Sigmoid colon (tissue), 7 donors: ENCODE measurements at places on chromosomes 6 and 20. TPM values are rescaled to one million over a fixed set of nuclear protein-coding genes. Genes with fewer than 3 reads are reported as not detected.
A peak's percentile ranks its signal among the peaks of the same experiment; 100 is the strongest.

DNA sequence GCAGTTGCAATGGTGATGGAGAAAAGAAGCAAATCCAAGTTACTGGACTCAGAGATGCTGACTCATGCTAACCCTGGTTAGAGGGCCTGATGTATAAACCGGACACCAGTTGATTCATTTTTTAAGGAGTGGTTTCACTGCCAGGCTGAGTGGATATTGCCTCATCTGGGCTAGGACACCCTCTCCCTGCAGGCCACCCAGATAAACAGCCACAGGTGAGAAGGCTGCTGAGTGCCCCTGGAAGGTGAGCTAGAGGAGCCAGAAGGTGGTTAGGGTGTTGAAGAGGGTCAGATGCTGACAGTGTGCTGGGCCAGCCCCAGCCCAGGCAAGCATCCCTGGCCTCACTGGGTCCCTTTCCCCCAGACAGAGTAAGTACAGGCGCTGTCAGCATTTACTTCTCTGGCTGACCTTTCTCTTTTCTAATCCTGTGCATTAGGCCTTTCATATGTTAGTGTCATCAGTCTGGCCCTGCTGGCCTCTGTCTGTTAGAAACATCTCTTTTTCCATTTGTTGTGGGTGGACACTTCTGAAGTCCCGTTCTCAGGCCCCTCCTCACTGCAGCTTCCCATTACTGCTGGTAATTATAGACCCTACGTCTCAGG, 13.5 kb downstream of the EPB41L1 start:
- no peaks in the 10 kb centered on the region for H3K36me3 ChIP-seq
- DNase-seq = no peak
- no peak overlapping the region for H3K27ac ChIP-seq
- no peak overlapping the region for H3K4me3 ChIP-seq
- no peaks in the 10 kb centered on the region for H3K27me3 ChIP-seq

Gene HLA-DMB
- total RNA-seq = 25.3 TPM

Gene NT5E
- total RNA-seq = 21.7 TPM

Gene OPRM1
- total RNA-seq = 3.3 TPM

GRCh38 chr6:153013438-153013837, 10.9 kb upstream of the MTRF1L start:
- no peak overlapping the region for H3K27ac ChIP-seq
- DNase-seq = no peak
- no peaks in the 10 kb centered on the region for H3K36me3 ChIP-seq
- H3K27me3 ChIP-seq = no peaks in the 10 kb centered on the region
- no peaks in the 10 kb centered on the region for H3K4me1 ChIP-seq
- no peak overlapping the region for H3K4me3 ChIP-seq

DNA sequence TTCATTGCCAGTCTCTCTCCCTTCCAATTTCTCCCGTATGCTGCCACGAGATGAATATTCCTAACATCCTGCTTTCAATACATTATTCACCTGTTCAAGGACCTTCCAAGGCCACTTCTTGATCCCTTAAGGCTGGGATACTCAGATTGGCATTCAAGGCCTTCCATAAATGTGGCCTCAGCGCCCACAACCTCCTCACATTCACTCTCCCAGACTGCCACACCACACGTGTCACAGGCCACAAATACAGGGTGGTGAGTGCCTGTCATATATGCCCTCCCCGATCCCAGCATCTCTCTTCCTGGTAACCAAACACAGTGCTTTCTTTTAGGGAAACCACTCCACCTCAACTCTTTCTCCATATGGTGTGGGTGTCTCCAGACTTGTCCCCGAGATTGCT, 55.5 kb downstream of the TTI1 start:
- no peak overlapping the region for H3K27ac ChIP-seq
- H3K4me1 ChIP-seq = no peaks in the 10 kb centered on the region
- no peak for DNase-seq
- peaks cover 3% of the 10 kb centered on the region for H3K36me3 ChIP-seq

GRCh38 chr6:80959034-80959433, 793.4 kb downstream of the TENT5A start:
- no peak overlapping the region for H3K27ac ChIP-seq
- no peaks in the 10 kb centered on the region for H3K27me3 ChIP-seq
- no peaks in the 10 kb centered on the region for H3K36me3 ChIP-seq
- peaks cover 10% of the 10 kb centered on the region for H3K4me1 ChIP-seq

Gene VSX1
- not detected for total RNA-seq

DNA sequence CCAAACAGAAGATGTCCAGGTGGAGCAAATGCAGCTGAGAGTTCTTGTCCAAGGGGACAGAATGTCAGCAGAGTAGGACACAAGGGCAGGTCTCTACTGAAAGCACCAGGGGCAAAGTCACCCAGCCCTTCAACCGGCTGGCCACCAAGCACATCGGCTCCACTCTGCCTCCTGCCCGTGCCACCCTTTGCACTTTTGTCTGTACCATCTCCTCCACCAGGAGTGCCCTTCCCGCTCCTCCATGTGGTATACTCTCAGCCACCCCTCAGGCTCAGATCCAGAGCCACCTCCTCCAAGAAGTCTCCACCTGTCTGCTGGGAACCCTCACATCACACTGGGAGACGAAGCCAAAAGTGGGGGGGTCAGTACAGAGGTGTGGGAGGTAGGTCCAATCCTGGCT, 4.1 kb upstream of the HSPA12B start:
- H3K36me3 ChIP-seq = no peaks in the 10 kb centered on the region
- peaks cover 15% of the 10 kb centered on the region for H3K27me3 ChIP-seq
- peak overlapping the region; percentile 41 for H3K27ac ChIP-seq
- DNase-seq = no peak
- peaks cover 8% of the 10 kb centered on the region for H3K4me1 ChIP-seq

- H3K27me3 ChIP-seq = peaks cover 4% of the 10 kb centered on the region
- no peak for DNase-seq
- no peaks in the 10 kb centered on the region for H3K4me1 ChIP-seq
- no peak overlapping the region for H3K27ac ChIP-seq
- peaks cover 22% of the 10 kb centered on the region for H3K36me3 ChIP-seq
Measured at GRCh38 chr6:170407200-170407599, 100.6 kb downstream of the FAM120B start.

Gene DEFB132
- total RNA-seq = not detected

- H3K27me3 ChIP-seq = no peaks in the 10 kb centered on the region
- H3K27ac ChIP-seq = no peak overlapping the region
- no peaks in the 10 kb centered on the region for H3K4me1 ChIP-seq
- H3K36me3 ChIP-seq = no peaks in the 10 kb centered on the region
Measured at GRCh38 chr20:58868795-58869194, 16.3 kb downstream of the GNAS start.

Gene PRKN
- total RNA-seq = 9.7 TPM

DNA sequence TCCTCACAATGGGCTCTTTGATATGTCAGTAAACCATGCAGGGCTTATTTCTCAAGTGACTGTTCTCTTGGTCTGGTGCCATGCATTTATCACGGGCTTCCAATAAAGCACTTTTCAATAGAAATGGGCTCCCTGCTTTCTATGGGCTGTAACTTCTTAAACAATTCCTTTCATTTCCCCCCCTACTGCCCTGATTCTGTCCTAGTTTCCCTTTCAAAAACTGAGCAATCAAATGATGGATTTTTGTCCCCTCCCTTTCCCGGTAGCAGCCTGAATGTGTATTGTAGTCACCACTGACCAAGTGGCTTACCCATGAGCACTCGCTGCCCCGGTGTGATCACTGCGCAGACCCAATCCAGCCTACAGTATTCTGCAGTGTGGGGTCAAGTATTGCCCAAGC, 13.9 kb downstream of the RPS10 start:
- H3K27ac ChIP-seq = no peak overlapping the region
- H3K4me3 ChIP-seq = no peak overlapping the region
- H3K27me3 ChIP-seq = no peaks in the 10 kb centered on the region

- no peaks in the 10 kb centered on the region for H3K4me1 ChIP-seq
- no peaks in the 10 kb centered on the region for H3K27me3 ChIP-seq
- H3K36me3 ChIP-seq = no peaks in the 10 kb centered on the region
- no peak for DNase-seq
- no peak overlapping the region for H3K27ac ChIP-seq
Measured at GRCh38 chr6:154901876-154902552, 93.1 kb upstream of the TIAM2 start.

GRCh38 chr6:21801446-21802174, 208.1 kb downstream of the SOX4 start:
- no peak for DNase-seq
- H3K27ac ChIP-seq = no peak overlapping the region
- no peaks in the 10 kb centered on the region for H3K27me3 ChIP-seq
- H3K36me3 ChIP-seq = no peaks in the 10 kb centered on the region
- peaks cover 12% of the 10 kb centered on the region for H3K4me1 ChIP-seq
- H3K4me3 ChIP-seq = no peak overlapping the region

Gene RUNX2
- 4.3 TPM for total RNA-seq

Gene TAAR6
- total RNA-seq = not detected

Gene FAM83C
- not detected for total RNA-seq

Gene ZHX3
- 39.2 TPM for total RNA-seq

DNA sequence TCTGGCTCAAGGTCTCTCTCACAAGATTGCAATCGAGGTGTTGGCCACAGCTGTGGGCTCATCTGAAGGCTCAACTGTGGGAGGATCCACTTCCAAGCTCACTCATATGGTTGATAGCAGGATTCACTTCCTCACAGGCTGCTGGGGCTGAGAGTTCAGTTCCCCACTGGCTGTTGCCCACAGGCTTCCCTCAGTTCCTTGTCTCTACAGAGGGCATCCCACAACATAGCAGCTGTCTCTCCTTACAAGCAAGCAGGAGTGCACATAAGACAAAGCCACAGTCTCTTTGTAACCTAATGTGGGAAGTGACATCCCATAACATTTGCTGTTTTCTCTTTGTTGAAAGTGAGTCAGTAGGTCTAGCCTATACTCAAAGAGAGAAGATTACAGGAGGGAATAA, 14.0 kb downstream of the SPATS1 start:
- no peak for DNase-seq
- no peaks in the 10 kb centered on the region for H3K4me1 ChIP-seq
- no peaks in the 10 kb centered on the region for H3K27me3 ChIP-seq
- H3K4me3 ChIP-seq = no peak overlapping the region

Gene MAS1
- total RNA-seq = not detected

DNA sequence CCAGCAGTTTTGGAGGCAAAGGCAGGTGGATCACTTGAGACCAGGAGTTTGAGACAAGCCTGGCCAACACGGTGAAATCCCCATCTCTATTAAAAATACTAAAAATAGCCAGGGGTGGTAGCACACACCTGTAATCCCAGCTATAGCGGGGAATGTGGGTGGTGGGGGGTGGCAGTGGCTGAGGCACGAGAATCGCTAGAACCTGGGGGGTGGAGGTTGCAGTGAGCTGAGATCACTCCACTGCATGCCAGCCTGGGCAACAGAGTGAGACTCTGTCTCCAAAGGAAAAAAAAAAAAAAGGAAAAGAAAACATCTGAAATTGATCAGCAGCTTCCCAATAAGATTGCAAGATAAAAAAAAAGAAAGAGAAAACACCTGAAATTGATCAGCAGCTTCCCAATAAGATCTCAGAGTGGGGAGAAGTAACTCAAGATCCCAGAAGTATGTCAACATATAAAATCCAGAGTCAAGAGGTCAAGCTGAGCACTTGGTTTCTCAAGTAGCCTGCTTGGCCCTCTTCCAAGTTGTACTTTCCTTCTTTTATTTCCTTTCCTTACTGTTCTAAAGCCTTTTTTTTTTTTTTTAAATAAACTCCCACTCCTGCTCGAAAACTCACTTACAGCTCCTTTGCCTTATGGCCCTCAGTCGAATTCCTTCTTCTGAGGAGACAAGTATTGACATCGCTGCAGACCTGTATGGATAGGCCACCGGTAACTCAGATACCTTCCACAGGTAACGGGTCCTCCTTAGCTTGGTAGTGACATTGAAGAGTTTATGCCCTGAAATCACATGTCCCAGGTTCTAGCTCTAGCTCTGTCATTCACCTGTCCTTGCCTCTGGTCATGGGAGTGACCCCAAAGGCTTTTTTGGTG, 368.5 kb upstream of the SYNCRIP start:
- H3K27ac ChIP-seq = no peak overlapping the region
- no peaks in the 10 kb centered on the region for H3K4me1 ChIP-seq
- no peak for DNase-seq
- no peaks in the 10 kb centered on the region for H3K36me3 ChIP-seq

GRCh38 chr6:100731411-100731810, 149.7 kb downstream of the ASCC3 start:
- H3K4me1 ChIP-seq = peaks cover 11% of the 10 kb centered on the region
- H3K27me3 ChIP-seq = no peaks in the 10 kb centered on the region
- DNase-seq = no peak
- no peak overlapping the region for H3K4me3 ChIP-seq

Gene SLC17A1
- total RNA-seq = not detected

DNA sequence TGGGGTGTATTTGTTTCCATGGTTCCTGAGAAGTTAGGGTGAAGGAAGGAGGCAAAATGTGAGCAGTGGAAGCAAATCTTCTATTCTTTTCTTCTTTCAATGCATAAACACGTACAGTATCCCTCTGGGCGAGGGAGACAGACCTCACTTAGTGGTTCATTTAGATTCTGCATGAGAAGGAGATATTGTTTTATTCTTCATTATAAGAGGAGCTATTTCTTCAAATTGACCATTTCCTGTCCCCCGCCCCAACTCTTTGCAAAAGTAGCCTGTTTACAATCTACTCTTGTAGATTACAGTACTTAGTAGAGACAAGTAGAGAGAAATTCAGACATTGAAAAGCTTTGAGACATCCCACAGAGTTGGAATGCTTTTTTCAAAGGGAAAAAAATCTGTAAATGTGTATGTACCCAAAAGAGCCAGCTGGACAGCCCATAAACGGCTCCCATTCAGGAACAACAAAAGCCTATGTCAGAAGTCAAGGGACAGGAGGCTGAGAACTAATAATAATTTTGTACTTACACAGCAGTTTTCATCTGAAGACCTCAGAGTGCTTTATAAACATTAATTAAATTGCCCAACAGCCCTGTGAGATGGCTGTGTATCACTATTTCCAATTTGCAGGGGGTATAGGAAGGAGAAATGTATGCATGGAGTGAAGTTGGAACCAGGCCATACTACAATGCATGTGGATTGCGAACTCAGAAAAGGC, 23.9 kb downstream of the CD83 start:
- no peak overlapping the region for H3K4me3 ChIP-seq
- H3K27ac ChIP-seq = no peak overlapping the region
- DNase-seq = no peak
- H3K36me3 ChIP-seq = no peaks in the 10 kb centered on the region
- no peaks in the 10 kb centered on the region for H3K4me1 ChIP-seq
- H3K27me3 ChIP-seq = no peaks in the 10 kb centered on the region

Gene FAM209A
- total RNA-seq = 1.4 TPM

Gene DLK2
- total RNA-seq = not detected

Gene HLA-DOA
- total RNA-seq = 1.5 TPM

GRCh38 chr6:17091122-17091521, 10.7 kb upstream of the STMND1 start:
- H3K4me1 ChIP-seq = no peaks in the 10 kb centered on the region
- no peak overlapping the region for H3K4me3 ChIP-seq
- H3K36me3 ChIP-seq = no peaks in the 10 kb centered on the region

DNA sequence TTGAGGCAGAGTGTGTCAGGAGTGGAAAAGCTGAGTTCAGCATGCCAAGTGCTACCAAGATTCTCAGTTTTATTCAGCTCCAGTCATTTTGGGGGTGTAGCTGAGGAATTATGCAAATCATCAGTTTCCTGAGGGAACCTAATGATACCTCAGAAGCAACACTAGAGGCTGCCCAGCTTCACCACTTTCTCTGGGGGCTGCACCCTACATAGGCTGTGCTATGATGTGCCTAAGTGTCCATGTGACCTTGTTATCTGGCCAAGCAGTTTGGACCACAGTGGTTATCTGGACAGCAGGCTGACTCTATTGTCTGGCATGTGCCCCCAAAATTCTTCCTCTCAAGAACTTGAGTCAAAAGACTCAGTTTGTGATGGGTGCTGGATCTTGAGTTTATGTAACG, 374.6 kb upstream of the SYNCRIP start:
- DNase-seq = no peak
- H3K4me3 ChIP-seq = no peak overlapping the region
- no peak overlapping the region for H3K27ac ChIP-seq
- no peaks in the 10 kb centered on the region for H3K36me3 ChIP-seq
- H3K4me1 ChIP-seq = no peaks in the 10 kb centered on the region
- H3K27me3 ChIP-seq = no peaks in the 10 kb centered on the region

Gene ZNF165
- total RNA-seq = 1.8 TPM
